Endodermal cell (in vitro differentiated cells): ENCODE measurements at places on chromosomes 2 and 18. TPM values are rescaled to one million over a fixed set of nuclear protein-coding genes. Genes with fewer than 3 reads are reported as not detected.

DNA sequence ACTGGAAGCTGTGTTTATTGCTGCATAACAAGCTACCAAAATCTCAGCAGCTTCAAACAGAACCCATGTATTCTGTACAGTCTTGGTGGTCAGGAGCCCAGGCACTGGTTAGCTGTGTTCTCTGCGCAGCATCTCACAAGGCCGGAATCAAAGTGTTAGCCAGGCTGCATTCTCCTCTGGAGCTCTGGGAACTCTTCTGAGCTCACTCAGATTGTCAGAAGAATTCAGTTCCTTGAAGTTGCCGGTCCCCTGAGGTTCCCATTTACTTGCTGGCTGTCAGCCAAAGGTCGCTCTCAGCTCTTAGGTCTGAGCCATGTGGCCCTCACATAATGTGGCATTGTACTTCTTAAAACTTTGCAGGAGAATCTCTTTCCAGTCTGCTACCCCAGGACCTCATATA, 123.6 kb upstream of the SMIM21 start:
- H3K36me3 ChIP-seq, result no peaks in the 10 kb centered on the region
- no peak for DNase-seq
- H3K27ac ChIP-seq, result peak overlapping the region; percentile 11

- no peak overlapping the region for H3K27ac ChIP-seq
- H3K4me3 ChIP-seq, result no peak overlapping the region
- peak; percentile 19 for DNase-seq
- peaks cover 1% of the 10 kb centered on the region for H3K27me3 ChIP-seq
- H3K36me3 ChIP-seq, result no peaks in the 10 kb centered on the region
- H3K4me1 ChIP-seq, result no peaks in the 10 kb centered on the region
These were observed 60.9 kb upstream of the KLHL29 start for GRCh38 chr2:23323917-23324680.

GRCh38 chr2:16150456-16151280, 210.3 kb downstream of the MYCN start:
- no peaks in the 10 kb centered on the region for H3K4me1 ChIP-seq
- no peaks in the 10 kb centered on the region for H3K27me3 ChIP-seq
- no peak for DNase-seq
- H3K36me3 ChIP-seq, result no peaks in the 10 kb centered on the region
- H3K4me3 ChIP-seq, result no peak overlapping the region

- H3K27ac ChIP-seq, result no peak overlapping the region
- H3K4me1 ChIP-seq, result peaks cover 2% of the 10 kb centered on the region
- H3K4me3 ChIP-seq, result no peak overlapping the region
- no peak for DNase-seq
These were observed 389.6 kb upstream of the CDH19 start for GRCh38 chr18:66993492-66993891.

DNA sequence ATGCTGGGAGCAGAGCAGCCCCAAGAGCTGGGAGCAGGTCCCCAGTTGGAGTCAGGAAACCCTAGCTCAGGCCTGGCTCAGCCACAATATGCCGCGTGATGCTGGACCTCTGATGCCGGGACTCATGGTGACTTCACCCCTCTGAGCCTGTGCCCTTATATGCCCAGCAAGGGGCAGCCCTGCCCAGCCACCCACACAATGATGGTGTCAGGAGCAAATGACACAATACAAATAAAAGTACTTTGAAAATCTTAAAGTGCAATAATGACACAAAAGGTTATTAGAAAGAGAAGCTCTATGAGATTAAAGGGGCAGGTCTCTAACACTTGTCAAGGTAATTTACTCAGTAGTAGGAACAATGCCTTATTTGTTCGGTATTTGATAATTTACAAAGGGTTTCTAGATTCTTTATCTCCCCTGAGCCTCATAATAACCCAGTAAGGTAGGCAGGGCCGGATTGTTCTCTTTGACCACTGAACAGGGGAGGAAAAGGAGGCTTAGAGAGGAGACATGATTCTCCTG, 18.3 kb upstream of the KIF3C start:
- no peaks in the 10 kb centered on the region for H3K36me3 ChIP-seq
- no peak overlapping the region for H3K4me3 ChIP-seq
- H3K27me3 ChIP-seq, result no peaks in the 10 kb centered on the region
- H3K4me1 ChIP-seq, result peaks cover 5% of the 10 kb centered on the region
- DNase-seq, result no peak

- DNase-seq, result no peak
- peaks cover 27% of the 10 kb centered on the region for H3K36me3 ChIP-seq
- H3K27me3 ChIP-seq, result no peaks in the 10 kb centered on the region
- H3K4me1 ChIP-seq, result no peaks in the 10 kb centered on the region
- no peak overlapping the region for H3K27ac ChIP-seq
These were observed 73.4 kb downstream of the SLC66A3 start for GRCh38 chr2:11228692-11229091.

GRCh38 chr2:64491426-64491825, 32.7 kb upstream of the AFTPH start:
- peak; percentile 26 for DNase-seq
- H3K36me3 ChIP-seq, result no peaks in the 10 kb centered on the region
- no peaks in the 10 kb centered on the region for H3K27me3 ChIP-seq
- H3K27ac ChIP-seq, result no peak overlapping the region

GRCh38 chr2:21234464-21235120, 110.8 kb downstream of the TDRD15 start:
- no peaks in the 10 kb centered on the region for H3K36me3 ChIP-seq
- no peaks in the 10 kb centered on the region for H3K27me3 ChIP-seq
- H3K4me3 ChIP-seq, result no peak overlapping the region

DNA sequence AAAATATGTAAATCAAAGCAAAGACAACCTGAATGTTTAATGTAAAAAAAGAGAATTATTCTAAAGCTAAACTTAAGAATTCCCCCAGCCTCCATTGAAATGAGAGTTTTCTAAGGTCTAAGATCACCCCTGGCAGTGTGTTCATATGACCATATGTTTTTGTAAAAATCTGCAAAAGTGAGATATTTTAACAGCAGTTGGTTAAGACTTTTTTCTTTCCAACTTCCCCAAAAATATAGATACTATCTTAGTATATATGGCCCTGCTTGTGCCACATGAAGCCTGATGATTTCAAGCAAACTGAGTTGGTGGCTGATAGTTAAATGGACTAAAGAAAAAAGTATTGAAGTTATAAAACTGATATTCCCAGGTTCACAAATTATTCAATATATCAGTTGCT, 35.4 kb downstream of the ZNF804A start:
- peaks cover 3% of the 10 kb centered on the region for H3K4me1 ChIP-seq
- H3K27me3 ChIP-seq, result no peaks in the 10 kb centered on the region
- H3K27ac ChIP-seq, result no peak overlapping the region
- DNase-seq, result no peak
- no peaks in the 10 kb centered on the region for H3K36me3 ChIP-seq
- no peak overlapping the region for H3K4me3 ChIP-seq

DNA sequence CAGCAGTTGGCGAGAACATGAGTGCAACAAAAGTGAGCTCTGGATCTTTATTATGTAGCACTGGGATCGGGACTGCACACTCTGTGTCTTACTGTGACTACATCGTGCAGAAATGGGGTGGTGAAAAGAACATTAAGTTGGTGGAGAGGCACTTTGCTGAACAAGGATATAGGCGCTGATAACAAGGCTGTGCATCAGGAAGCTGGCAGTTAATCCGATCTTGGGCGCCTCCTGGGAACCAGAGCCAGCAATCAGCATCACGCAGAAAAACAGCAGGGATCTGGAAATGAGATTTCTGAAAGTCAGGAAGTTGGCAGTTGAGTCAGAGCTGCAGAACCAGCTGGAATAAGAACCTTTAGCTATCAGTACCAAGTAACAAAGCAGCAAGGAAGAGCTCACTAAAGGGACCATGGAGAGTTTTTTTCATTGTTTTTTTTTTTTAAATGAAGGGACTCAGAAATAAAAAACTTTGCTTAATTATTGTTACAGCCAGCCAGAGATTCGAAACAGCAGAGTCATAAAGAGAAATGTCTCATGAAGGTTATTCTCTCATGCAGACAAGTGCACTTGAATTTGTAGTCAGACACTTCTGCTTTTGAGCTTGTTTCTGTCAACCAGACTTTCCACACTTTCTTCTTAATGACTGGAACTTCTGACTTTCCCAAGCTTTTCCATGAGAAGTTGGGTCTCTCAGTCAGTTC, 22.8 kb upstream of the MYO3B start:
- no peaks in the 10 kb centered on the region for H3K27me3 ChIP-seq
- peak; percentile 81 for DNase-seq
- H3K4me3 ChIP-seq, result no peak overlapping the region
- no peak overlapping the region for H3K27ac ChIP-seq

DNA sequence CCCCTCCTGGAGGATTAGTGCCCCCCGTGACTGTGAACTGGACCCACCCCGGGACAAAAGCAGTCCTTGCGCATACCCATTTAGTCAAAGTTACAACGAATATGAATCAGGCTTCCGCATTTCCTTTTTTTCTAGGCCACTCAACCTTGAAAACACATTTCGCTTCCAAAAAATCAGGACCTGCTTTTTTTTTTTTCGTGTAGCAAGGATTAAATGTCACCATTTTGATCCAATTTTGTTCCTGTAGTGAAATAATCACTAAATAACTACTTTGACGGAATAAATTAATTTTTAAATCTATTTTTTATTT, 464 bp upstream of the FTCDNL1 start:
- peaks cover 24% of the 10 kb centered on the region for H3K27me3 ChIP-seq
- H3K4me1 ChIP-seq, result no peaks in the 10 kb centered on the region
- DNase-seq, result no peak
- H3K36me3 ChIP-seq, result no peaks in the 10 kb centered on the region
- no peak overlapping the region for H3K27ac ChIP-seq

GRCh38 chr2:419687-420317, 131.9 kb upstream of the ALKAL2 start:
- H3K4me3 ChIP-seq, result no peak overlapping the region
- H3K36me3 ChIP-seq, result no peaks in the 10 kb centered on the region
- H3K27ac ChIP-seq, result no peak overlapping the region
- peak; percentile 3 for DNase-seq
- no peaks in the 10 kb centered on the region for H3K4me1 ChIP-seq
- no peaks in the 10 kb centered on the region for H3K27me3 ChIP-seq

DNA sequence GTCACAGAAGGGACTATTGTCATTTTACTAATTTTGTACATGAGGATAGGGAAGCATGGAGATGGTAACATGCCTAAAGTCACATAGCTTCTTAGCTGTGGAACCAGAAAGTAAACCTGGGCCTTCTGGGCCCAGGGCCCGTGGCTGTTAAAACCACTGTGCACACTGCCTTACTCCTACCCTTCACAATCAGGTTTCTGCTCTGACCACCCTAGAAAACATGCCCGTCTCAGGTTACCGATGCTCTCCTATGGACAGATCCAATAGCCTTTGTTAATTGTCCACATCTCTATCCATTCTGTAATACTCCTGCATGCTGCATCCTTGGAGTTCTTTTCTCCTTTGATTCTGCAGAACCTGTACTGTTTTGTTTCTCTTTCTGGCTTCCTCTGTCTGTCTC, 79.0 kb upstream of the TACR1 start:
- DNase-seq, result no peak
- H3K4me3 ChIP-seq, result no peak overlapping the region
- no peaks in the 10 kb centered on the region for H3K36me3 ChIP-seq
- no peaks in the 10 kb centered on the region for H3K27me3 ChIP-seq
- H3K27ac ChIP-seq, result no peak overlapping the region

GRCh38 chr2:73079636-73080035, 8.1 kb upstream of the SFXN5 start:
- H3K4me1 ChIP-seq, result no peaks in the 10 kb centered on the region
- peaks cover 6% of the 10 kb centered on the region for H3K36me3 ChIP-seq
- no peak overlapping the region for H3K4me3 ChIP-seq
- no peak for DNase-seq
- H3K27me3 ChIP-seq, result no peaks in the 10 kb centered on the region
- no peak overlapping the region for H3K27ac ChIP-seq

GRCh38 chr2:213080969-213081617, 70.3 kb downstream of the IKZF2 start:
- no peaks in the 10 kb centered on the region for H3K27me3 ChIP-seq
- DNase-seq, result no peak
- no peaks in the 10 kb centered on the region for H3K4me1 ChIP-seq
- H3K36me3 ChIP-seq, result no peaks in the 10 kb centered on the region

GRCh38 chr2:236536727-236537398, 32.8 kb upstream of the ACKR3 start:
- H3K27ac ChIP-seq, result no peak overlapping the region
- peak; percentile 80 for DNase-seq
- peaks cover 13% of the 10 kb centered on the region for H3K4me1 ChIP-seq
- H3K4me3 ChIP-seq, result no peak overlapping the region
- H3K27me3 ChIP-seq, result no peaks in the 10 kb centered on the region
- H3K36me3 ChIP-seq, result no peaks in the 10 kb centered on the region

Gene TCF23
- not detected in 3 replicates for total RNA-seq

Gene CCDC178
- total RNA-seq, result 0.22 and 0.29 TPM in 2 replicates

Gene GPBAR1
- total RNA-seq, result 0.16 and 0.18 TPM in 2 replicates

Gene CMPK2
- total RNA-seq, result 1.1 to 3.8 TPM (median 2.4 TPM) in 3 replicates

Gene SERPINE2
- 251 to 295 TPM (median 257 TPM) in 3 replicates for total RNA-seq

Gene CNRIP1
- 0.36 and 0.57 TPM in 2 replicates for total RNA-seq

Gene SGPP2
- total RNA-seq, result 0.11 TPM in 1 of 2 replicates, not detected in the other

Gene LRATD1
- 2.1 to 9.9 TPM (median 2.6 TPM) in 3 replicates for total RNA-seq

Gene BCL11A
- 16.3 and 16.7 TPM in 2 replicates for total RNA-seq

Gene AGXT
- 0.18 and 0.31 TPM in 2 replicates for total RNA-seq

Gene KCNF1
- 15.0 and 17.0 TPM in 2 replicates for total RNA-seq

Gene ING5
- 21.8 to 44.9 TPM (median 43.1 TPM) in 3 replicates for total RNA-seq
